Stimulated activated CD8-positive, alpha-beta memory T cell treated with anti-CD3 and anti-CD28 coated beads, Interleukin-7, amount 100 ng/mL, for 1 hour (primary cell): ENCODE measurements at places on chromosomes 2 and 18.
A peak's percentile ranks its signal among the peaks of the same experiment; 100 is the strongest.

GRCh38 chr2:232282508-232283055, 96.0 kb upstream of the ALPP start:
- DNase-seq, result no peak

- no peak for DNase-seq
Measured at GRCh38 chr2:60521626-60522025, 31.8 kb downstream of the BCL11A start.

DNA sequence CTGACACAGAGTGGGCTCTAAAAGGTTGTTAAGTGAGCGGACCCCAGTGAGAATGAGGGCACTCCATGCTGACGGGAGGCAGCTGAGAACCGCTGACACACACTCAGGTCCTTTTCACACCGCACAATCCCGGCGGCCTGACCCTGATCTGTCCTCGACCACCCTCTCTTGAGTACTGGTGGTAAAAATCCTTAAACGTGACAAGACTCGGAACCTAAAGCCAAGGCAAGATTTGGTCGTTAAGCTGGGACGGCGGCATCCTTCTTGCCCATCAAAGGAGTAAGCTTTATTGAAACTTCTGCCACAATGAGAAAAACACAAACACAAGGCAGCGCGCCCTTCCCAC, 569 bp downstream of the TMX3 start:
- no peak for DNase-seq

GRCh38 chr2:113173542-113174375, at the start of gene PSD4:
PSD4 (plus strand) TSS chr2:113173971; CDS start chr2:113182457, 8,486 bp downstream.
- DNase-seq, result peak; percentile 66

- no peak for DNase-seq
Measured at GRCh38 chr2:122734766-122735424, 979.4 kb downstream of the TSN start.

DNA sequence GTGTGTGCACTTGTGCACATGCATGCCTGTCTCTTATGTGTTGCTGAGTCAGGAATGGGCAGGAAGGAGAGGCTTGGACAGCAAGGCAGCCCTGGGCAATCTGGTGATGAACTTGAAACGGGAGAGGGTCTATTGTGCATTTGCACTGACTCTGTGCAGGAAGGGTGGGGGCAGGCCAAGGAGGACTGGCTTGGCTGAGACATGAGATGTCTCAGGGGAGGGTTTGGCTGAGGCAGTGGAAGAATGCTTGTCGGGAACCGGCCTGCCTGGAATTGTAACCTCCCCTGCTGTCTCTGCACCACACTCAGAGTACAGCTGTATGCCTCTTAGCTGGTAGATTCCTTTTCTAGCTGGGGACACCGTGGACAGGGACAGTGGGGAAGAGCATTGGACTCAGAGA, 176.1 kb upstream of the TNP1 start:
- no peak for DNase-seq

DNA sequence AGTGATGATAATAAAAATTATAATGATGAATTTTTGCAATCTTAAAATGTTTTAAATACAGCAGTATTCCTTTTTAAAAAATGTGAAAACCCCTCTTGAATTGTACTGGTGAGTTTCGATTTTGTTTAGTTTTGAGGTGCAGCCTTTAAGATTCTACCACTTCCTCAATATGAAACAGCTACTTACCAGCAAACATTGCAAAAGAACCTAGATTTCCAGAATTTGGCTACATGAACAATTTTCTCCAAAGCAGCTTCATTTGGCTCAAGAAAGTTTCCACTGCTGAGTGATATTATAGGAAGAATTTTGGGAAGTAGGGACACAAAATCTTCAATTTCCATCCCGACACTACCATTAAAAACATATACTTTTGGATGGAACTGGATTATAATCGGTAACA, 12.0 kb downstream of the TCF4 start:
- DNase-seq, result no peak

DNA sequence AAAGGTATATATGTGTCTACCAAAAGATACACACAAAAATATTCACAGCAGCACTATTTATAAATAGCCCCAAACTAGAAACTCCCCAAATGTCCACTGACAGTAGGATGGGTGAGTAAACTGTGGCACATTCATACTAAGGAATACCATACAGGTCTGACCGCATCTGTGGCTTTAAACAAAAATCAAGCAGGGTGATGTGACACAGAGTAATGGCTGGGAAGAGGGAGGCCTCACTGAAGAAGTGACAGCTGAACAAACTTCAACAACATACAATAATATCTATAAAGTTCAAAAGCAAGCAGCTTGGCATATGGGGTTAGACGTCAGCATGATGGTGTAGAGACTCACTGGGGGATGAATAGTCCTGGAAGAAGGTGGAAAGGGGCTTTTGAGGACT, 115.1 kb upstream of the PPP1CB start:
- DNase-seq, result no peak

DNA sequence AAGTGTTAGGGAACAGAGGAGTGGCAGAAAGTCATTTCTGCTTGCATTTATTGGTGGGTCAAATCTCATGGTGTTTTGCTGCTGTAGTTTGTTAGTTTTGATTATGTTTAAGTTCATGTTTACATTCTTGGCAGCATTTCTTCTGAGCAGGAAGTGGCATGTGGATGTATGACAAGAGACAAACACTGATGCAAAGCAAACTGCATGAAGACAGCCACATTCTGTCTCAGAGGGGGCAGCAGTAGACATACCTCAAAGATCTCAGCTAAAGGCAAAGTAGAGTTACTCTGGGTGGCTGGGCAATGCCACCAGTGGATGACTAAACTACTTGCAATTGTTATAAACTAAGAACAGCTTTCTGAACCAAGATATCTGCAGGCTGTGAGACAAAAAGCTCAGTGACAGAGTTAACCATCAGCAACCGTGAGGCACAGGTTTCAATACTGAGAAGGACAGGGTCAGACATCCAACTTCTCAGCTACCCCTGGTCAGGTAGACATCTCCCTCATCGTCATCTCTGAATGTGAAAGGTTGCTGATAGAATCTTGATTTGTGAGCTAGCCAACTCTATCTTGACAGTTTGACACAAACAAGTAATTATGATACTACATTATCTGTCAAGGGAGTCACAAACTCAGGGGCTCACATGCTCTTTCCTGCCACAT, 16.4 kb downstream of the GALNT3 start:
- no peak for DNase-seq

DNA sequence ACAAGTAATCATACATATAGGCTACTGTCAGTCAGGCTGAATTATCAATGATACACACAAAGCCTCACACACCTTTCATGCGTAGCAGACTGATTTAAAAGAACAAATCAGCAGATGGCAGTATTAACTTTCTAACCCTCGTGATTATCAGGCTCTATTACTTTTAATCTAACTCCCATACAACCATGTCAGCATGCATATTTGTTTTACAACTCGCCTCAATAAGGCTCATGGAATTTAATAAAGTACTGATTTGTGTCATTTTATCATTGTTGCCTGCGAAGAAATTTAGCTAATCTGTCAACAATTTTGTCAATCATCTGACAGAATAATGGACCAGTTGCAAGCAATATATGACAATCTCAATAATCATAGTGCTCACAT, 82.8 kb downstream of the SLC25A12 start:
- DNase-seq, result no peak

DNA sequence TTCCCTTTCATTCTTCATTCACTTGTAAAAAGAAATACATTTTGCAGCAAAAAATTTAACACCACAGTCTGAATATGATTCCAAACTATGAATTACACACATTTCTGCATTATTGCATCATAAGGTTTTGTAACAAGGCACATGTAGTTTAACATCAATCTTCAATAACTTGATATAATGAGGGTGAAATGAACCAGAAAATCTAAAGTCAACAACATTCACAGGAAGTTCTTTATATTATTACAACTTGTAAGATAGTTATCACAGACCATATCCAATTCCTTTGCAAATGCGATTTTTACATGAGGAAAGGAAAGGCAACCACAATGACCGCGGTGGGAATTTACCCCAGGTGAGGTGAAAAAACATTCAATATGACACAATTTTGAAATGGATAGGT, 213.3 kb downstream of the NAPG start:
- no peak for DNase-seq

GRCh38 chr18:23503038-23503962, at the start of gene RMC1:
RMC1 (plus strand) TSS chr18:23503511; CDS start chr18:23503619, 108 bp downstream.
- DNase-seq, result peak; percentile 97

- DNase-seq, result no peak
Measured at GRCh38 chr2:33292063-33292462, 184.4 kb upstream of the RASGRP3 start.

- no peak for DNase-seq
Measured at GRCh38 chr2:134611316-134611715, 107.5 kb downstream of the TMEM163 start.

DNA sequence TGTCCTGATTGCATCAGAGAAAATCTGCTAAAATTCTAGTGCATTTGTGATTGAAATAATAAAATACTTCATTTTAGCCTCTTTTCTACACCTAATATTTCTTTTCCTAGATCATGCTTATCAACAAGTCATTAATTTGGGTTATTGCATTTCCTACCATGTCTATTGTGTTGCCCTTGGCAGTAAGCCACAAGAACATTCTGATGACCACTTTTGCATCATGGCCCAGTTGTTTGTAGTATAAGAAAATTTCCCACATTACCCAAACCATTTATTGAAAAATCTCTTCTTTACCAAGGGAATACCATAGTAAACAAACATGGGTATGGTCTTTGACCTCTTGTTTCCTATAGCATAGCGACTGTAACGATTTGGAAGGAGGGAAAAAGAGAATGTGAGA, 76.3 kb downstream of the R3HDM1 start:
- no peak for DNase-seq
